SIG-M5 (cell line): ENCODE measurements at places on chromosomes 11 and 22.

- DNase-seq, result no peak
These were observed 61.5 kb upstream of the POU2AF1 start for GRCh38 chr11:111440416-111441205.

DNA sequence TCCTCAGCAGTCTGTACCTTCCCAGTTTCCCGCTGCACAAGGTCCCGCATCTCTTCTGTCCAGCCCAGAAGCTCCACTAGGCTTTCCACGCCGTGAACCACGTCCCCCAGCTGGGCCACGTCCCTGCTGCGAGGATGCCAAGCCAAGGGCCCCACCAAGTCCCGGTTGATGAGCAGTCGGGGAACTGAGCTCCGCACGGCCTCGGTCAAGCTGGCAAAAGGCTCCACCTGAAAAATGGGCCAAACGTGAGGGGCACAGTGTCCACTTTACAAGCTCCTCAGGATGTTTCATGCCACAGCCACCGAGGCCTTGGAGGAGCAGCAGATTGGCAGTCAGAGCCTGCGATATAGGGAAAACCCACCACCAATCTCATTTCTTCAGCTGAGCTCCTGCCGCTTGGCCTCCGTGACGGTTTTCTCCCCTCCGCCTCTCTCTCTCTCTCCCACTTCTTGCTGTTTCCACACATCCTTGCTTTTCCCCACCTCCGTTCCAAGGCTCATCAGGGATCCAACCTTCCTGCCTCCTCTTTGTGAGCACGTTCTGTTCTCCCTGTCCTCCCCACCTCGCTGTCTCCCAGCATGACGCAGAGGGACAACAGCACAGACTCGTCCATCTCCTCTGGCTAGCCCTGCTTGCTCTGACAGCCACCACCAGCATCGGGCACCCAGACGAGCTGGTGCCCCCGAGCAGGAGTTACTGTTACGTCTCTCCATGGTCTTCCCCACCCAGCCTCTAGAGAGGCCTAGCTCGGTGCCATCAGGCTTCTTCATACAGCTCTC is 11.5 kb downstream of the RIC8A start:
- DNase-seq, result no peak

GRCh38 chr11:101863361-101863760 is 51.4 kb upstream of the CEP126 start:
- DNase-seq, result no peak

GRCh38 chr11:122681070-122681469 is 25.5 kb downstream of the UBASH3B start:
- no peak for DNase-seq

- DNase-seq, result no peak
These were observed 861 bp upstream of the LTBP3 start for GRCh38 chr11:65558930-65559509.

DNA sequence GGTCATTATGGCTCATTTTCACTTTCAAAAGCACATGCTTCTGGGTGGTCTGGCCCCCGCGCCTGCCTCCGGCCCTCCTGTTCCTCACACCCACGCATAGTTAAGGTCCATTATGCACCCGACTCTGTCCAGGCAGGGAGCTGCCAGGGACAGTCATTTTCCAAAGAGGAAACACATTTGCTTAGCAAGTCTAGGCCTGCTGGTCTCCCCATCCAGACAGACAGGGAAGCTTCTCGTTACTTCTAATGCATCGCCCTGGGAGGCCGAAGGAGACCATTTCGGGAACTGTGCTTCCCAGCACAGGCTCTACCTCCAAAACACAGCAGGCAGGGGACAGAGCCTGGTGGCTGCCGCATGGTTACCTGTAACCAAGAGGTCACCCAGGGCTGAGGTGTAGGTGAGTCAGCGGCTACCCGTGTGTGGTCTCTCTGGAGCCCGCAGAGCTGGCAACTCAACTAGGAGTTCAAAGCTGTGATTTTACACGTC is 87.1 kb upstream of the SHANK2 start:
- no peak for DNase-seq

DNA sequence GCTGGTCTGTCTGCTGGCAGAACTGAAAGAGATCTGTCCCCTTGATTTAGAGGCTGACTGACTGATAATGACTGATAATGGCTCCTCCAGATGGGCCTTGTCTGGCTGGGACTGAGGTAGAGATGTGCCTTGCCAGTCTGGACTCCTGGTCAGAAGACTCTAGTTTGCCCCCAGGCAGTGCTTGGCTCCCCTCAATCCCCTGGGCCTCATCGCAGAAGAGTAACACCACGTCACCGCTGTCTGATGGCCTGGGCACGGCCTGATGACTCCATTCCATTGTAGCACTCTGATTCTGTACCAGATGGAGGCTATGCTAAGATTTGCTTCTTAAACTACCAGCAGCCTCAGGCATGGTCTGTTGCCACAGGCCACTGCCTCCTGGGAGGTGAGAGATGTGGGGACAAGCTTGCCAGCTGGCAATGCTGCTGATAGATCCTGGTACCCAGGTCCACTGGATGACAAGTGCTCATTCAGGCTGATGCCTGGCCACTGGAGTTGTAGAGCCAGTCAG is 19.1 kb downstream of the CYB5R2 start:
- DNase-seq, result no peak

DNA sequence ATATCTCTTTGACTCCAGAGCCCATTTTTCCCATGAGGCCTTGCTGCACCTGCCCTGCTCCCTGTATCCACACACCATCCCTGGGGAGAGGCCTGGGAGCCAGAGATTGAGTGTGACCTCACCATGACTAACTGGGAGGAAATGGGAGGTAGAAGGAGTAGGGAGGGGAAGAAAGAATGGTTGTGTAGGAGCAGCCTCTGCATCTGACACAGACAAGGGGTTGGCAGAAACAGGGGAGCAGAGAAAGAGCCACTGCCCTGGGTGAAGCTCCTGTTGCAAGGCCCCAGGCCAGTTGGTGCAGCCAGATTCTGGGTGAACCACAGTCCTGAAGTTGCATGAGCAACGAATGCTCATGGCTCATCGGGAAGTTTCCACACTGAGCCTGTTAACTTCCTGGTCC is 32.4 kb downstream of the POU2F3 start:
- DNase-seq, result no peak

DNA sequence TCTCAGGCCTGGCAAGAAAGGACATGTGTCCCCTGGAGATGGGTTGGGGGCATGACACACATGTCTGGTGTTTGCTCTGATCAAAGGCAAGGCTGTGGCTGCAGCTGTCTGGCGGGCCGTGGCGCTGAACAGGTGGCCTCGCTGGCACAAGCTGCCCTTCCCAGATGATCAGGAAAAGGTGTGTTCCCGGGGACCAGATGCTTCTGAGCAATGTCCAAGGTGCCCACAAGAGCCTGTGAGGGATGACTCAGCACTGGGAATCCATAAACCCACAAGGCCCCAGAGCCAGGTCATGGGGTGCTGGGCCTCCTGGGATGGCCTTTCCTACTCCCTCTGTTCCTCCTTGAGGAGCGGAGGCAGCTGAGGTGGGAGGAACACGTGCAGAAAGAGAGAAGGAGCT is 9.7 kb upstream of the LRP5 start:
- no peak for DNase-seq

DNA sequence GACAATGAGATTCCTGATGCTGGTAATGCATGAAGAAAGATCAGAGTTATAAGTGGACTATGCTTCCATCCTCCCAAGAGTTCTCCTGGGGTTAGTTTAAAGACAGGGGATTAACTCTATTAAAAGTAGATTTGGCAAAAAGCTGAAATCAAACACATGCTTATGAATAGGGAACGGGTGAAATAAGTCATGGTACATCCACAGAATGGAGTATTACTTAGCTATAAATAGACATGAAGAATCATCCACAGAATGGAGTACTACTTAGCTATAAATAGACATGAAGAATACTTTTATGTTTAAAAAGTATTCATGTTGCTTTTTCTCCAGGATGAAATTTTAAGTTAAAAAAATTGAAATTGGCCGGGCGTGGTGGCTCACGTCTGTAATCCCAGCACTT is 596.4 kb upstream of the B3GAT1 start:
- no peak for DNase-seq

DNA sequence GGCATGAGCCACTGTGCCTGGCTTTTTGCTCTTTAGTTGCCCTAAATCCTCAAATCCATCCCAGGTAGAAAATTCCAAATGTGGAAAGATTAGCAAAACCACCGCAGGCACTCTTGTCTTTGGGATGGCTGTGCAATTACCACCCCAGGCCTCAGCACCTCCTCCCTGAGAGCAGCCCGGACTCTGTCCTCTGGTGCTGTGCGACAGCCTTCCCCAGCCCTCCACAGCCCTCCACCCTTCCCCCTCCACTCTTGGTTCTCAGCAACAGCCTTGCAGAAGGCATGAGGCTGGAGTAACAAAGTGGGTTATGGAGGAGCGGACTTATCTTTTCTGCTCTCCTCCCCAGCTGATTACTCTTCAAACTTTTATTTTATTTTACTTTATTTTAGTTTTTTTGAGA is 44.7 kb upstream of the YWHAH start:
- DNase-seq, result no peak

GRCh38 chr11:123434262-123434661 is 4.2 kb downstream of the GRAMD1B start:
- no peak for DNase-seq

DNA sequence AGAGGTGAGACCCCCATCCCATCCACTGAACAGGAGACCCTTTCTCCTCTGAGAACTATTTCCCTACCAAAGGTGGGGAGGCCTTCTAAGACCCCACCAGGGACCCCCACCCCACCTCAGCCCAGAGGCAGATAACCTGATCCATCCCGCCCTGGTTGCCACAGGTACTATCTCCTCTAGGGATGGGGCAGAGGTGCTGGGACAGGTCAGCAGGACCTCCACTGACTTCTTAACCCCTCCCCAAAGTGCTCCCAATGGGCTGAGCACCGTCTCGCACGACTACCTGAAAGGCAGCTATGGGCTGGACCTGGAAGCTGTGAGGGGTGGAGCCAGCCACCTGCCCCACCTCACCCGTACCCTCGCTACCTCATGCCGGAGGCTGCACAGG is 4.3 kb downstream of the INPPL1 start:
- DNase-seq, result no peak
